Chondrocyte (in vitro differentiated cells): ENCODE measurements at places on chromosomes 16 and 17. TPM values are rescaled to one million over a fixed set of nuclear protein-coding genes. Genes with fewer than 3 reads are reported as not detected.

The POLDIP2 gene
- total RNA-seq = 70.1 to 70.8 TPM (median 70.4 TPM) in 3 replicates

The RNF222 gene
- not detected in 3 replicates for total RNA-seq

GRCh38 chr17:5254903-5255521, 20.4 kb upstream of the SCIMP start:
- no peak for DNase-seq

DNA sequence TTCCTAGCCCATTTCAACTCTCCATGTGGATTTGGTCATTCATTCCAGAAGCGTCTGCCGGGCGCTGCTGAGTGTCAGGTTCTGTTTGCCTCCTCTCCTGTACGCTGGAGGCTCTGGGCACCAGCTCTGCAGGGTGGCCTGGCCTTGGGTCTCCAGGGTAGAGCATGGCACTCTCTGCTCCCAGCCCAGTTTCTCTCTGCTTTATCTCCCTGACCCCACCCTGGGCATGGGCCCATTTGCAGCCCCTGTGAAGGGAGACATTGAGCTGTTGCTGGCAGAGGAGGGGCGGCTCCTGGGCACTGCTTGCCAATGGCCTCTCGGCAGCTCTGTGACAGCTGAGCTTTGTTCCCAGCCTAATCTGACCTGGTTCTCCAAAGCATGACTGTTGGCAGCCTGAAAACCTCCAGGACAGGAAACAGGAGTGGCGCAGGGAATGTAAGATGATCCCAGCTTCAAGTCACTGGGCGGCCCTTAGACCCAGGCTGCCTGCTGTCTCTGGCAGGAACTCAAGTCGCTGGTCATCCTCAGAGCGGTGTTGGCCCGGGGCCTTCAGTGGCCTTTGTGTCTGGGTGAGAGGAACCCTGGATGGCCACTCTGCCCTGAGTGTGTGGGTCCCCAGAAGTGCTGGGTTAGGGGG, 146.8 kb downstream of the SEC14L1 start:
- no peak for DNase-seq

DNA sequence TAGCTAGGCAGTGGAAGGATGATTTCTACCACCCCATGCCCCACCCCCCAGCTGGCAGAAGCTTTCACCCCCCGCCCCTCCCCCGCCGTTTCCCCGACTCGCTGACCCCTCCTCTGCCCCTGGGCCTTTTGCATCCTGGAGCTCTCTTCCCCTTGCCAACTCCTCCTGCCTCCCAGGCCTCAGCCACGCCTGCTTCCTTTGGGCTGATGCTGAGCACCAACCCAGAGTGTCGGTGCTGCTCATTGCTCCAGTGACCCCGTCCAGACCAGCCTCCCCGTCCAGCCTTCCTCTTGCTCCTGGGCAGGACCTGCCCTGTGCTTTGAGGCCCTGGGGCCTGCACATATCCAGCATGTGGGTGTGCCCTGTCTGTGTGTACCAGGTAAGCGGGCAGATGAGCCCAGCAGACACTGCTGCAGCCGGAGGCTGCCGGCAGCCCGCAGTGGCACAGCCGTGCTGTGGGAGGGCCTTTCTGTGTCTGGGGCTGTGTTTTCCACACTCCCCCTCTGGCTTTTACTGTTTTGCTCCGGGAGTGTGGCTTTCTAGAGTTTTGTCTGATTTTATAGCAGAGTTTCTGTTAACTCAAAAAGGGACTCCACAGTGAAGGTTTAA, 72.9 kb downstream of the JPH3 start:
- DNase-seq = no peak

GRCh38 chr16:2777903-2778629, 986 bp upstream of the ELOB start:
- DNase-seq = no peak

The CASKIN2 gene
- total RNA-seq = 27.1 to 30.4 TPM (median 30.3 TPM) in 3 replicates

GRCh38 chr17:46212634-46213435, 19.6 kb upstream of the KANSL1 start:
- DNase-seq = no peak

The TMIGD1 gene
- total RNA-seq = not detected in 3 replicates

The GUCY2D gene
- total RNA-seq = not detected in 3 replicates

DNA sequence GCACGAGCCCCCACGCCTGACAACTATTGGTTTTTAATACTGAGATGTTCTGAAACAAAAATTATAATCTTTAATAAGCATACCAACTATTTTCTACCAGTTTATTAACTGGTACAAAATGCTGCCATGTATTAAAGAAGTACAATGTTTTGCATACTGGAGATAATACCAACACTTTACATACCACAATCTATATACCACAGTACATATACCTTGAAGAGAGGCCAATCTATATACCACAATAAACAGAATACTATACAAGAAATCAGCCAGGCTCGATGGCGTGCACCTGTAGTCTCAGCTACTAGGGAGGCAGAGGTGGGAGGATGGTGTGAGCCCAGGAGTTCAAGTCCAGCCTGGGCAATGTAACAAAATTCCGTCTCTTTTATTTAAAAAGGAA, 9.9 kb downstream of the GPATCH8 start:
- no peak for DNase-seq

The CDH13 gene
- total RNA-seq = 28.1 to 49.3 TPM (median 45.1 TPM) in 3 replicates

DNA sequence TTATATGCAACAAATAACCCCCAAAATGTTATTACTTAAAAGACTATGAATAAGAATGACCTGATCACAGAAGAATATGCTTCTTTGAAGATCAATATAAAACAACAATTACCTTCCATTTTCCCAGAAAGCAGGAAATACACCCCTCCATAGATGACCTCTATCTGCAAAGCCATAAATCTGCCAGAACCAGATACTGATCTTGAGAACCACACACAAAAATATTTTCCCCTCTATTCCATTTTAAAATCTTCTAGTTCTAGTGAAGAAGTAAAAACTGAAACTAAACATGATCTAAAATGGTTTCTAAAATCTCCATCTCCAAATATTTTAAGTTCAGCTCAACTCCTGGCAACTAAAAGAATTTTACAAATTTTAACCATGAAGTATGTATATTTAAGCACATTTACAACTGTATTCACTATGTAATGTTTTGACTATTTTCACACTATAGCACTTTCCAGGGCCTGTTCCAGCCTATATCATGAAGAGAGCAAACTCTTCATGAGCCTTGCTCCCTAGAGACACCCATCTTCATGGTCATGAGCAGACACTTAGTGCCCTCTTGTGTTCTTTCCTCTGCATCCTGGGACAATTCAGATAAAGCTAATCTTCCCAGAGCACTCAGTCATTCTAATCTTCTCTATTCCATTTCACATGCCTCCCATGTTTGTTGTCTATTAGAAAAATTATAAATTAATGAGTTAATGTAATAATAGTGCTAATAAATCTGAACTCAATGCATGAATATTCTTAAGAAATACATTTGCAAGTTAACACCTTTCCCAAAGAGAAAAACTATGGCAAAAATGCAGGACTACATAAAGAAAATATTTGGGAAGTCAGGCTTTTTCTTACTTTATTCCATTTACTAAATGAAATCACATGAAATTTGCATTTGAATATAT, 87.0 kb downstream of the HELZ start:
- no peak for DNase-seq

GRCh38 chr16:60748366-60748765, 1287.9 kb downstream of the CDH8 start:
- DNase-seq = no peak

DNA sequence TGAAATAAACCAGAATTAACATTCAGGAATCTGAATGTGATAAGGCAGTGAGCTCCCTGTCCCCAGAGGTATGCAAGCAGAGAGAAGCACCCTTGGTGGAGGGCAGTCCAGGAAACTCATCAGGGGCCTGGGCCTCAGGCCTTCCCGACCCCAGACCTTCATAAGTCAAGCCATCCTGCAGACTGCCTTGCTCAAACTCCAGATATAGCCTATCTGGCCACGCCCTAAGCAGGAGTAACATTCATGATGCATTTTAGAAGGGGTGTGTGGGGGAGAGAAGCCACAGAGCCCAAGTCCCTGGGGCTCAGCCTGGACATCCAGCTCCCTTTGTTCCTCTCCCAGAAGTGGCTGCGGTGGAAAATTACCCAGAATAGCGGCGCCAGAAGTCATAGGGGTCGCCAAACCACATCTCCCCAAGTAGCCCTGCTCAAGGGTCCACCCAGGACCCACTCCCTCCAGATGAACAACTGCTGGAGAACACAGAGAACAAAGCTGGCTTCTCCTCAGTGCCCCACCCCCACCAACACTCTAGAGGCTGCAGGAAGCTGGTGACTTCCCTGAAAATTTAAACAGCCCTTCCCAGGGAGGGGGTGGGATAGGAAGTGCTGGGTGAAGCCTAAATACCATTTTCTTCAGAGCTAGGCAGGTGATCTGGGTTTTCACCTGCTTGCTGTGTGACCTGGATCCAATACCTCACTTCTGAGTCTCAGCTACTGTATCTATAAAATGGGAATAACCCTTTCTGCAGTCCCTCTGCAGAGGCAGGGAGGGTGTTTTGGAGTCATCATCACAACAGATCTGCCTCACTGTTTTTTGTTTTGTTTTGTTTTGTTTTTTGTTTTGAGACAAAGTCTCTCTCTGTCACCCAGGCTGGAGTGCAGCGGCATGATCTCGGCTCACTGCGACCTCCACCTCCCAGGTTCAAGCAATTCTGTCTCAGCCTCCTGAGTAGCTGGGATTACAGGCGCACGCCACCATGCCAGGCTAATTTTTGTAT, 1.5 kb upstream of the SREBF1 start:
- DNase-seq = no peak

- DNase-seq = peak; percentile 55
Measured at GRCh38 chr17:27408891-27409290, 47.4 kb upstream of the KSR1 start.

- peak; percentile 92 for DNase-seq
Measured at GRCh38 chr16:4694642-4695451, 1.5 kb downstream of the NUDT16L1 start.

The KRT32 gene
- not detected in 3 replicates for total RNA-seq

The SLC12A3 gene
- total RNA-seq = not detected in 3 replicates

The PIK3R6 gene
- not detected in 3 replicates for total RNA-seq

GRCh38 chr16:85680352-85680944, 8.3 kb downstream of the GINS2 start:
- no peak for DNase-seq

The HAP1 gene
- total RNA-seq = not detected in 3 replicates

The CDH15 gene
- 0.20 to 0.23 TPM in 2 of 3 replicates, not detected in the other for total RNA-seq

The C16orf96 gene
- 0.12 to 0.23 TPM in 2 of 3 replicates, not detected in the other for total RNA-seq

- no peak for DNase-seq
Measured at GRCh38 chr16:61179561-61179960, 856.7 kb downstream of the CDH8 start.

The ABI3 gene
- total RNA-seq = not detected in 3 replicates

The CCL7 gene
- not detected in 3 replicates for total RNA-seq

DNA sequence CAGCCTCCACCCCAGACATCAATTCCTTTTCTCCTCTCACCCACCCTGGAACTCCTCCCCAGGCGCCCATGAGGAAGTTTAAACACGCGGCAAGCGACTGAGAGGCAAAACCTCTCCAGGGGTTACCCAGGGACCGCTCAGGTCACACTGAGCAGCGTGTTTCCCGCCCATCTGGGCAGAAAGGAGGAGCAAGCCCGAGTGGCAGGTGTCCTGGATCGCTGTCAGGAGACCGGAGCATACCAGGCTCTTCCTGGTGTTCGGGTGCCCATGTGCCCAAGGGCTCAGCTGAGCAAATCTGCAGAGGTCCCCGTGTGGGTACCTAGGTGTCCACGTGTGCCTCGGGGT, 491 bp downstream of the SLC25A19 start:
- DNase-seq = no peak
